ENCODE measurements at places on chromosomes 6 and 20. TPM values are rescaled to one million over a fixed set of nuclear protein-coding genes. Genes with fewer than 3 reads are reported as not detected.
A peak's percentile ranks its signal among the peaks of the same experiment; 100 is the strongest.

FILIP1 gene
- total RNA-seq = 21.6 TPM

- no peak for DNase-seq
These were observed 170.9 kb downstream of the HIVEP2 start for GRCh38 chr6:142773859-142774648.

DNA sequence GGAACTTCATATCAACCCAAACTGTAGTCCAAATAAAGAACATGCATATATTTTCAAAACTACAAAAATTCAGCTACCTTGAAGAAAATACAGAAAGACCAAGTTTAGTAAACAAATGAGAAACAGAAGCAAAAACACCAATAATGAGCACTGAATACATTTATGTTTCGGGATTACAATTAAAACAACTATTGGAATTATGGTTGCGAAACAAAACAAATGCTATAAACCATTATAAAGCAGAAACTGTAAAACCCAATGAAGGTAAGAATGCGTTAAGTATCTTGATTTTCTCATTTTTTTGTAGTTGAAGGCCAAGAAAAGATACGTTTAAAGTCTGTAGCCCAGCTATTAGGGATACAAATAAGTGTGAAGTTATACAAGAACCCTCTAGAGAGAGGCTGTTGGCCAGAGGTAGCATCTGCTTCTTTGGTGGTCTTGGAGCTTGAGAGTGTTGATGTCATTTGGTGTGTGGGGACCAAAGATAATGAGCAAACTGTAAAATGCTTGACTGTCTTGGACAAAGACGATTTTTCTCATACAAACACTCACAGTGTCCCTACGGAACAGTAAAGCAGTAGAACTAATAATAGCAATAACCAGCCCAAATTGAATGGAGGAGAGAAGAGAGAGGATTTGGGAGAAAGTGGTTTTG is 111.5 kb downstream of the PRND start:
- no peak for DNase-seq

DNA sequence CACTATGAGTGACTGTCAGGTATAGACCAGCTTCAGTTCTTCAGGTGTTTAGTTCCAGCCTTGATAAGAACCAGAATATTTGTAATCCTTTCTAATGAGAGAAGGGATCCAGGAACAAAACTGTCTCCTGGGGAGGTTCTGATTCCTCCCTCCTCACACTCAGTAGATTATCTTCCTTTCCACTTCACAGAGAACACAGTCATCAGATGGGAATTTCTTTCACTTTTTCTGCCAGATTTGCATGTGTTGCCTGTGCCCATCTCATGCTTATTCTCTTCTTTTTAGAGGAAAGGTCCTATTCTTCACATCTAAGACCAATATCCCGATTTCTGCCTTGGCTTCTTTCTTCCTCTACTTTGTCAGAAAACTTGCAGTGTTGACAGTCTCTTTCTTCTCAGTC is 50.8 kb downstream of the CD109 start:
- no peak for DNase-seq

FBXO5 gene
- total RNA-seq = 4.9 TPM

DNA sequence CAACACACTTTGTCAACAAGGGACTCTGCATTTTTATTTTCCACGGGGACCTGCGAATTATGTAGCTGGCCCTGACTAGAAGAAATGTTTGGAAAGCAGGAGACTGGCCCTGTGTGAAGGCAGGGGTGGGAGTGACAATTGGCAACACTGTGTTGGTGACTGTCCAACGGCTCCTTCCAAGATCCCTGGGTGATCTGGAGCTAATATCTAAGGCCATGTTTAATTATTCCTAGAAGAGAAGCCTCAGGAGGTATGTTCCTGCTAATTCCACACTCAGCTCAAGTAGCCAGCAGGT is 13.7 kb downstream of the SLC22A23 start:
- DNase-seq = no peak

DNA sequence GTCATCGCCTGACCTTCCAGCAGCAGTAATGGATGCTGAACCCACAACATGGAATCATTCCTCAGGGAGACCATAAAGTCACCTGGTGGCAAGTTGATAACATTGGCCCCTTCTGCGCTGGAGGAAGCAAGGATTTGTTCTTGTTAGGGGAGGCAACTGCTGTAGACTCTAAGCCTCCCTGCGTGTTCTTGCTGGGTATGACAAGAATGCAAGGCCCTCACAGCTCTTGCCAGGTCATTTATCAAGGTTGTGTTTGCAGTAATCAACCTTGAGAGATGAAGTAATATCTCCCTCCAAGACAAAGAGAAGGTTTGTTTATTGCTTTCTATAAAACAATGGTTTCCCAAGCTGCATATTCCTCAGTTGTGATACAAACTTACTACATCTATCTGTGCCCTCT is 80.9 kb downstream of the PERP start:
- DNase-seq = no peak

GRCh38 chr6:139311831-139312230 is 20.0 kb upstream of the TXLNB start:
- DNase-seq = no peak

DNA sequence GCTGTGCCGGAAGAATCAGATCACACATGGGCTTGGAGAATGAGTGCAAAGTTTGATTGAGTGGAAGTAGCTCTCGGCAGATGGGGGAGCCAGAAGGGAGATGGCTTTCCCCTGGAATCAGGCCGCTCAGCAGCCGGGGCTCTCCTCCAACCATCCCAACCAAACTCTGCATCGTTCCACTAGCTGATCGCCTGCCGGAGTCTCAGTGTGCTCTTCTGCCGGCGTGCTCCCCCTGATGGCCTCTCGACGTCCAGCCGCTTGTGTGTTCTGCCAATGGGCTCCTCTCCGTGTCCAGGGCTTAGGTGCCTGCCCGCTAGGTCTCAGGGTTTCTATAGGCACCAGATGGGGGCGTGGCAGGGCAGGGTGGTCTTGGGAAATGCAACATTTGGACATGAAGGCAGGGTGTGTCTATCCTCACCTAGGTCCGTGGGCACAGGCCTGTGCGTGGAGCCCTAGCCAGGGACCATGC is 4.9 kb upstream of the BIRC7 start:
- DNase-seq = no peak

PHACTR3 gene
- total RNA-seq = 18.2 TPM

DNA sequence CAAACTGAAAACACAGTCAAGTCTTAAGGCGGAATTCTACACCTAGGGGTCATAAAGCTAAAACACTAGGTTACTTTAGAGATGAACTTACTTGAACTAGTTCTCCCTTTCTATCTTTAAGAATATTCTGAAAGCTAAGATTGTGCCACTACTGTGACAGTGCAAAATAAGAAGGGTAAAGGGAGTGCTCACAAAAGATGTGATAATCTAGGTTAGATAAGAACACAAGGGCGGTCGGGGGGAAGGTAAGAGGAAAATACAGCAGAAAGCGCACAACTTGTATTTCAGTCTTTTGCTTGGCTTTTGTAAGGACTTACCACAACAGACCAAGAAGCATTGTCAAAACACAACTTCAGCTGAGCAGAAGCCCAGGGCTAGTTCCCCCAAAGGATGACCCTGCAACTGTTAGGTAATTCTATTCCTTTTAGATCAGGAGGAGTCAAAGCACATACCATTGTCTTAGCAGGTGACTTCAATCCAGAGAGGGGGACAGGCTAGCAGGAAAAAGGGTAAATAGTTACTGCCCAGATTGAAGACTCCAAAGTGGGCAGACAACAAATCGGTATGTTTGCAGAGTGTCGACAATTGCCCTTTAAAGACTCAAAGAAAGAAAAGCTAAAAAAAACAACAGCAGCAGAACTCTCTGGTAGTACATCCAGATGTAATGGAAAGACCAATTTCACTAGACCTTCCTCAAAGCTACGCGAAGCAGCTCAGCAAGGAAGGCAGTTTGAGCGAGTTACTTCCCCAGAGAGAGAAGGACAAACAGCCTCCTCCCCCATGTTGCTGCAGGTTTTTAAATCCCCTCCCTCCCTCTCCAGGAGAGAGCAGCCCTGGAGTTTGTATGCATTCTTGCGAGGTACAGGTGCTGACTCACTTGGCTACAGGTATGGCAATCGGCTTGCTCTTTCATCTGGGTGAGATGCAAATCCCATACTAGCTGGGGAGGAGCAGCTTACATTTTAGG is 59.0 kb downstream of the RIPOR2 start:
- DNase-seq = no peak

DNA sequence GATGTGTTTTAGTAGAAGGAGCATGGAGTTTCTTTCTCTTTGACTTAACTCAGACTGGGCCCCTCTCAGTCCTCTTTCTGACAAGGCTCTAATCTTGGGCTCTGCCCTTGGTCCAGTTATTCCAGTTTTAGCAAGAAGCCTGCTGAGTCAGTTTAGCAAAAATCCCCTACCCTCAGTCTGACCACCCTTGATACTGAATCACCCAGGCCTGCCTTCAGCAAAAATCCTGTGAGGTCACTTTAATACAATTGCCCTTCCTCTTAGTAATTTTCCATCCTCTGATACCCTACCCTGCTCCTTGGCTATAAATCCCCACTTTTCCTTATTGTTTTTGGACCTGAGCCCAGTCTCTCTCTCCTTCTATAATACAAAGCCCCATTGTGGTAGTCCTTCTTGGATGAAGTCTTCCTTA is 326.7 kb upstream of the NOX3 start:
- DNase-seq = no peak

- DNase-seq = no peak
These were observed 71.0 kb upstream of the CD83 start for GRCh38 chr6:14046476-14047068.

BTN1A1 gene
- not detected for total RNA-seq

DNA sequence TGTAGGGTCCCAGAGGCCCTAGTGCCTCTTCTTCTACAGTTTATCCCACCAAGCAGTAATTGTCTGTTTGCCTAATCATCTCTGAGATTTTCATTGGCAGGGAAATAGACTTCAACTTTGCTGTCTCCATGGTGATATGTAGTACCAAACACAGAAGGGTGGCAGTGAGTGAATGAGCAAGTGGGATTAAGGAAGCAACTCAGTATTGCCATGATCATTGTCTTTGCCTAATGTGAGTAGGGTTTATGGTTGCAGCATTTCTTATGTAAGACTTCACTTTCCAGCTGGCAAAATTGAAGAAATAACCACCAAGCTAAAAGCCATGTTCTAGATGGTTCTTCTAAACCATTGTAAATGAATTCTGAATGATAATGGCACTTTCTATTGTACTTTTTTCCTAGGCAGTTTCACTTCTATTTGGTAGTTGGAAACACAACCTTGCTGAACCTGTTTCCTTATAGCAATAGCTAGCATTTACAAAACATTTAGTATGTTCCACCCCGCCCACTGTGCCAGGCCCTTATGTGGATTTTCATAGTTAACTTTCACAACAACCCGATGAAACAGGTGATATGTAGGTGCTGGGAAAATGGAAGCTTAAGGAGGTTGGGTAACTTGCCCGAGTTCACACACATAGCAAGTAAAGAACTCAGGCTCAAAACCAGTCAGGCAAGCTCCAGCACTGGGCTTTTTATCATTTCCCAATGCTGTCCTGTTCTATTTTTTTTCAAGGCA is 32.0 kb downstream of the ZC2HC1B start:
- DNase-seq = peak; percentile 73

GRCh38 chr6:166618866-166619761 is 7.9 kb downstream of the RPS6KA2 start:
- DNase-seq = no peak

DNA sequence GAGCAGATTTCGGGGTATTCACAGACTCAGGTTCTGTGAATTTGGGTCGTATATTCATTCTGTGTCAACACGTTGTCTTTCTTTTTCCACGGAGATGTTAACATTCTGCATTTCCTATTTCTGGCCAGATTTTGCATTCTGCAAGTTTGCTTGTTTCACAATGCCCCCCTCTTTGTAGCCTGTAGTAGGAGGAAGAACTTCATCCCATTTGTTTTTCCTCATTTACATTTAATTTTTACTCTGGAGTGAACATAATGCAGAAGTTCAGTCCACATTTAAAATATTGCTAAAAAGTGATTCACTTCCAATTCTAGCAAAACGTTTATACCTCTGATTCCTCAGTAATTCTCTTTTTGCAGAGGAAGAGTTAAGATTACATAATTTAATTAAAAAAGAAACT is 12.9 kb downstream of the TAGAP start:
- DNase-seq = no peak

- no peak for DNase-seq
These were observed 95.1 kb upstream of the OLIG3 start for GRCh38 chr6:137589067-137589848.

DNA sequence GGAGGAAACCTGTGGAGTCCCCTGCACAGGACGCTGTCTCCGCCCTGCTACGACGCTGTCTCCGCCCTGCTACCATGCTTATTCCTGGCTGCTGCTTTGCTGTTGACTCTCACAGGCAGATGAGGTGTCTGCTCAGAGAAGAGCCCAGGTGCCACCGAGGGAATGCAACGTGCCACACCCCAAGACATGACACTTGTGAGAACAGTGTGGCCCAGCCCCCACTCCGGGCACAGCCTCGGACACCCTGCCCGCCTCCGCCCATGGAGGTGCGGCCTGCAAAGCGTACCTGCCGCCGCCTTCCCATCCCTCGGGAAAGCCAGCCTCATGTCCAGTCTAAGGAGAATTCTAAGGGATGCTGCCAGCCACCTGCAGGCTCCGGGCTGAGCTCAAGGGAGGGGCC is 15.6 kb upstream of the MRGBP start:
- DNase-seq = no peak

DNA sequence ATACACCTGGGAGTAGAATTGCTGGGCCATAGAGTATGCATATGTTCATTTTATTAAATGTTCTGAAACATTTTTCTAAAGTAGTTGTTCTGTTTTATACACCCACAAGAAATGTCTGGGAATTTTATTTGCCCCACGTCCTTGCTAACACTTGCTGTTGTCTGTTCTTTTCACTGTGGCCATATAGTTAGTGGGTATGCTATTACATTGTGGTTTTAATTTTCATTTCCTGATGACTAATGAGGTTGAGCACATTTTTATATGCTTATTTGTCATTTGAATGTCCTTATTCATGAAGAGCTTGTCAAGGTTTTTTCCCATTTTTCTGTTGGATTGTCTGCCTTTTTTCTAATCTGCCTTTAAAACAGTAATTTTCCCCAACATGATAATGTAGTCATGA is 41.5 kb upstream of the TGM3 start:
- no peak for DNase-seq

SLC44A4 gene
- total RNA-seq = 23.1 TPM

- no peak for DNase-seq
These were observed 1.1 kb downstream of the FANCE start for GRCh38 chr6:35453236-35453635.

- DNase-seq = no peak
These were observed 59.5 kb downstream of the ZMYND8 start for GRCh38 chr20:47296950-47297349.

REM1 gene
- total RNA-seq = 4.0 TPM

GGTLC1 gene
- total RNA-seq = 105 TPM

GRCh38 chr20:58870293-58871014 is 17.9 kb downstream of the GNAS start:
- peak; percentile 78 for DNase-seq

MACROD2 gene
- total RNA-seq = 78.2 TPM

- no peak for DNase-seq
These were observed 199.2 kb downstream of the ALDH8A1 start for GRCh38 chr6:134750669-134751068.

GRCh38 chr6:23414051-23414445 is 712.0 kb upstream of the NRSN1 start:
- DNase-seq = no peak

DNA sequence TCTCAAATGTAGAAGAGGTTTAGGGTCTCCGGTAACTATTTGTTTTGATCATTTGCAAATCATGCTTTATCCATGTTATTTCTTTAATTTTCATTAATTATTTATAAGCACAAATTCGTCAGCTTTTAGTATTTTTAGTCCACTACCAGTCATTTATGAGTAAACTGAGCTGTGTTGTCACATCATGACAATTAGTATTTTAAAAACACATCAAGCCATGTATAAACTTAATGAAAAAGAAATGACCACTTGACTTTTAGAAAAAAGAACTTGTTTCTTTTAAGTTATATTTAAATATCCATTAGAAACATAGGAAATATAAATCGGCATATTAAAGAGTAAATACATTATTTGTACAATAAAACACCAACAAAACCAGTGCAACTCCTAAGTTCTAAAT is 2.8 kb downstream of the NKX2-4 start:
- DNase-seq = no peak

Data from upper lobe of right lung (tissue), 1 donor.